ENCODE measurements at places on chromosomes 12 and 14.

DNA sequence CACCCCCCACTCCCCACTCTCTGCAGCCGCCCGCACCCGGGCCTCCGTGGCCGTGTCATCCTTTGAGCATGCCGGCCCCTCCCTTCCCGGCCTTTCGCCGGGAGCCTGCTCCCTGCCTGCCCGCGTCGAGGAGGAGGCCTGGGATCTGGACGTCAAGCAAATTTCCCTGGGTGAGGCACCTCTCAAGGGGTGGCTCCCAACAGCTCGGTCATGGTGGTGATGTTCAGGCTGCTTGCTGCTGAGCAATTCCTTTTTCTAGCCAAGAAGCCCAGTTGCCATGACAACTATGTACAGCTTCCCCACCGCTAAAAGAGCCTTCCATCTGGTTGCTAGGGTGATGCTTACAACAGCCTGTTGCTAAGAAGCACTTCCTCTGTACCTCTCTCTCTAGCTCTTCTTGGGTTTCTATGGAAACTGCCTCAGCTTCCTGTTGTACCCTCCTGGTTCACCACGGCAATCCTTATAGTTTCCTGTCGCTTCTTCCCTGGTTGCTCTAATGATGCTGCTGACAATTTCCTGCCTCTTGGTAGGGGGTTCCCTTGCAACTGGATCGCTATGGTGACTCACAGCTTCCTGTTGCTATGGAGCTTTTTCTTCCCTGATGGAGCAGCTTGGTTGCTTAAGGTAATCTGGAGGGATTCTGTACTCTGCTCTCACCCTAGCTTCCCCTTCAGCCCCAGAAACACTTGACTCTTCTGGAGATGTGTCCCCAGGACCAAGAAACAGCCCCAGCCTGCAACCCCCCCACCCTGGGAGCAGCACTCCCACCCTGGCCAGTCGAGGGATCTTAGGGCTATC is 11.0 kb downstream of the ZNF219 start:
- DNase-seq: peak; percentile 96

DNA sequence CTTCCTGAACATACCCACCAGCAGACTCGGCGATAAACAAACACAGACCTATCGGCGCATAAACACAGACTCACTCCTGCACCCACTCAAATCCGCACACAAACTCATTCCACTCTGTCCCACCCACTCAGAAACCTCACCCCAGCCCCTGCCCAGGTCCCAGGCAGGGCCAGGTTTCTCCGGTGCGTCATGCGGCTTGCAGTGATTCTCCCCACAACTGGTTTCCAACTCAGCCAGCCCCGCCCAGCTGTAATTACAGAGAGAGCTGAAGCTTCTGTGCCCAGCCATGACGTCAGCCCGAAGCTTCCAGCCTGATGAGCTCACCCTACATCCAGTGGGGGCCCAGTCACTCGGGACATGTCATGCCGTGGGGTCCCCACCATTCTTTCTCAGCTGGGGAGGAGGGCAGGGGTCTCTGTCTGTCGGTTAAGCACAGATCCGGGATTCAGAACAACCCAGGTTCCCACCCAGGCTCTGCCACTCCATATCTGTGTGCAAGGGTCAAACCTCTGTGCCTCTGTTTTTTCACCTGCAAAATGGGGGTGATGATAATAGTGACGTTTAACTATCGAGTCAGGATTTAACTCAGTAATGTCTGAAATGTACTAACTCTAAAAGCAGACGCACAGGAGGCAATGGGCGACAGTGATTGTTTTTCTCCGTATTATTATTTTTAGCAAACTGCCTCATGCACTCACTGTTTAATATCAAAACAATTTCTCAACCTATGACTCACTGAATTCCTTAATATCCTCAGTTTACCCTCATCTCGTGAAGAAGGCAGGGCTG is 2.3 kb upstream of the HSPB8 start:
- DNase-seq: peak; percentile 91

GRCh38 chr12:88308825-88309224 is 166.7 kb downstream of the TMTC3 start:
- peak; percentile 77 for DNase-seq

DNA sequence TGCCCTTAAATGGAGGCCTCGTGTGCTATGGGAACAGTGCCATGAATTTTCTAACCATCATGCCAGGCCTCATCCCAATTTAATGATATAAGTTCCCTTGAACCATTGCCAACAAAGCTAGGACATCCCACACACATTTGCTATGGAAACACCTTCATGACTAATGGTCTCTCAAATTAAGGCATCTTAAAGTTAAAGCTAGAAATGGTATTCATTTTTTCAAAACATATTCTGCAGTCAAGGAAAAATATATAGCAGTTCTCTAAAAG is 117.3 kb downstream of the BTG1 start:
- DNase-seq: no peak

DNA sequence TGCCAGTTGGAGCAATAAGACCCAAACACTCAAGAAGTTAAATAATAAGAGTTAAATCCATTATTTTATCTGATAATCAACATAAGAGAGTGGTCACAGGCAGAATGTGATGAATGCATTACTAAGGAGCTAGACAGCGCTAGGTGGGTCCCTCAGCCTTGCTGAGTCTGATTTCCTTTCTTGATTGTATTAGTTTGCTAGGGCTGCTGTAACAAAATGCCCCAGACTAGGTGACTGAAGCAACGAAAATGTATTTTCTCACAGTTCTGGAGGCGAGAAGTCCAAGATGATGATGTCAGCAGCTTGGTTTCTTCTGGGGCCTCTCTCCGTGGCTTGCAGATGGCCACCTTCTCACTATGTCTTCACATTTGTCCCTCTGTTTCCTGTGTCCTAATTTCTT is 8.2 kb upstream of the CCDC177 start:
- no peak for DNase-seq

GRCh38 chr12:69512820-69513219 is 42.6 kb downstream of the FRS2 start:
- no peak for DNase-seq

GRCh38 chr14:69183735-69184134 is 7.6 kb upstream of the EXD2 start:
- DNase-seq: no peak

- DNase-seq: peak; percentile 54
Measured at GRCh38 chr12:23049180-23049579, 424.2 kb downstream of the ETNK1 start.

DNA sequence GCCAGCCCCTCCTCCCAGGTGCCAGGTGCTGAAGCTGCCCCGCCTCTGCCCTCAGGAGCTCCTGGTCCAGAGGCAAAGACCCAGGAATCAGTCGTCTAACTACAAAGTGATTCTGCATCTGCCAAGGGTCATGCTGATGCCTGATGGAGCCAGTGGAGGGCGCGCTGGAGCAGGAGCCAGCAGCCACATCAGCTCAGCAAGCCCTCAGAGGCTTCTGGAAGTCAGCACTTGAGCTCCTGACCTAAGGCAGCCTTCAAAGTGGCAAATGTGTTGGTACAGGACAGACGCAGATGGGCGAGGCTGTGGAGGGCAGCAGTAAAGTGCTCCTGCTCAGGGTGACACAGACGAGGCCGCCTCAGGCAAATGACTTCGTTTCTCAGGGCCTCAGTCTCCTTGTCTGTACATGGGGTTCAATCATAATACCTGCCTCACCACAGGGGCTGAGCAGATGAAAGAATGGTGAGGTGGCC is 10.9 kb downstream of the C12orf43 start:
- peak; percentile 62 for DNase-seq

GRCh38 chr14:69859591-69859990 is 19.6 kb upstream of the SMOC1 start:
- no peak for DNase-seq

DNA sequence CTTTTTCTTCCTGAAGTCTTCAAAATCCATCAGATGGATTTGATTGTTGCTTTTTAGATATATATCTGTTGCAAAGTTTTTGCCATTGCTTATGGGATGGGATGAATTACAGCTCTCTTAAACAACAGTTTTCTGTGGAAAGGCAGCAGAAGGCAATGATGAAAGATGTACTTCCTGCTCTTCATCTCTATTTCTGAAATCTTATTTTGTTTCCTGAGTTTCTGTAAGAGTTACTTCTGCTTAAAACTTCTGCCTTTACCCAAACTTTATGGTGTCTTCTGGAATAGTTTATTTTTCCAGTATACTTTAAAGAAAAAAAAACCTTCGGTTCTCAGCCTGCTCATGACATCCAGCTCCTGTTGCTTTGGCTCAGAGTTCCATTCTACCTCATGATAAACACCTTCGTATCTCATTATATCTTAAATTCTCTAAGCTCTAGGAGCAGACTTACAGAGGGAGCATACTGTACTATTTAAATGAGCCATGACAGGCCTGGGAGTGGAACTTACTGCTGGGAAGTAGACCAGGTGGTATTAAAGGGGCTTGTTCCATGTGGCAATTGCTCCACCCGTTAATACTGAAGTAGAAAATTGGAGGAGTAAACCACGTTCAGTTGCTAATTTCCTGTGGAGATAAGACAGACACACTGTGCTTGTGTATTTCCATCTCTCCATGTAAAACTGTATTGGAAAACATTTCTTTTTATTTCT is 288.4 kb downstream of the FBXL14 start:
- DNase-seq: no peak

DNA sequence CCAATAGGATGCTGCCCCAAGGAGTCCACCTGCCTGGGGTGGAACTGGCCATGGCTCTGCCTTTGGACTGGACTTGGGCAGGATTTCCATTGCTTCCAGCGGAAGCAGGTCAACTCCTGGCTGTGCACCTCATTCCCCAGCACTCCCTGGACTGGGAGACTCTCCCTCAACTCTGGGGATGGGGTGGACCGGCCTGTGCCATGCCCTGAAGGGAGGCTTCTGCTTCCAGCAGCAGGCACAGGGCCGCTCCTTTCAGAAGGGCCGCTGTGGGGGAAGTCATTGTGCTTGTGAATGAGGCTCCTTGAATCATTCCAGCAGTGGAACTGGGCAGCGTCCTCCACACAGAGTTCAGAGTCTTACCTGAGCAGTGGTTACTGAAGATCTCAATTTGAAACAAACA is 23.0 kb downstream of the TCHP start:
- DNase-seq: no peak

- no peak for DNase-seq
Measured at GRCh38 chr12:75047885-75048525, 161.6 kb downstream of the KCNC2 start.

GRCh38 chr14:100383727-100384158 is 60.6 kb downstream of the SLC25A47 start:
- DNase-seq: peak; percentile 67

DNA sequence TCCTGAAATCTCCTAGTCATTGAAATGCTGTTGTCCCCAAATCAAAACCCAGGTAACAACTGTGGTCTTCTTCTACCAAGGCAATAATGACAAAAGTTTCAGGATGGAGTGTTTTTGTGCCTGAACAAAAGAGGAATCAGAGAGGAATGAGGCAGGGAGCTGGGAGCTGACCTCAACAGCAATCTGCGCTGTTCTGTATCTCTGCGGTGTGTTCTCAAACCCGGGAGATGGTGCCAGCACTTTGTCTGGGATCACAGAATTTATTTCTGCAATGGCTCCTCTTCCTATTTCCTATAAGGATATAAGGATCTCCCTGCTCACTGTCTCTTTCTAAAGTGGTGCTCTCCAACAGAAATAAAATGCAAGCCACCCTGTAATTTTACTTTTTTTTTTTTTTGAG is 449 bp upstream of the GLT8D2 start:
- DNase-seq: no peak

DNA sequence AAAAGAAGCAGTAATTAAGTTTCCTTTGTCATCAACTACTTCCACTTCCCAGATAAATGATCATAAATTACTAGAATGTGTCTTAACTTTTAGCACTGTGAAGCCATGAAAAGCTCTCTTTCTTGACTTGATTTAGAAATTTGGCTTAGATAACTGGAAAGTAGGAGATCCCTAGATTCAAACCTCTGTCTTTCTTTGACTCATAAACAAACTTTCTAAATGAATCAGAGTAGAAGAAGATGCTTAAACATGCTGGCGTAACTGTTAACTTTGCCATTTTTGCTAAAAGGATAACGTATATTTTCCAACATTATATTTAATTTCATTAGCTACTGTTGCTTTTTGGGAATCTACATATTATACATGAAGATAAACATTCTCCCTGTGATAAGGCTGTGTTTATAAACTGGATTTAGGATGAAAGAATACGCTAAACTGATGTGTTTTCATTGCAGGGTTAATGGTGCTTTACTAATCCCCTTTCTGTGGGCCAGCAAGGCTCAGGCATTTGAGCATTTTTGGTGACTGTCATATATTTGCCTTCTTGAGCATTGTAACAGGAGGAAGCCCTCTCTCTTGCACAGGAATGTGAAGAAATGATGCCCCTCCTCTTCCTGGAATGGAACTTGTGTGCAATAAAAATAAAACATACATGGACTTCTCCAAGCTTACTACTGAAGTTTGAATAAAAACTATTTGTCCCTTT is 301.4 kb downstream of the BMP4 start:
- DNase-seq: no peak

- peak; percentile 83 for DNase-seq
Measured at GRCh38 chr14:21557084-21557901, 22.6 kb downstream of the OR10G3 start.

- peak; percentile 56 for DNase-seq
Measured at GRCh38 chr12:101915841-101916240, 38.5 kb downstream of the DRAM1 start.

DNA sequence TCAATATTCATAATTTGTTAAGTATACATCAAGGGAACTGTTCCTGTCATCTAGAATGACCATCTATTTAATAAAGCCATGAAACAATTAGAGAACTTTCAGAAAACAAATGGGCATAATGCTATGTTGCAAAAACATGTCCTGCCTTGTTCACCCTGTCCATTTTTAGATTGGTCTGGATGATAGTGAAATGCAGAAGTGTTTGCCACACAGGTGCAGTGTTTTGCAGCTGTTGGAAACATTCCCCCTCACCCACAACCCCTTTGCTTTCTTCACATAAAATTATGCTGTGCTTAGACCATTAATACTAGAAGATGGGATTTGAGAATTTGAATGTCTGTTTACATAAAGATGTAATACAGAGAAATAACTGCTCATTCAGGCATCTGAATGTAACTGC is 36.5 kb downstream of the LEMD3 start:
- no peak for DNase-seq

DNA sequence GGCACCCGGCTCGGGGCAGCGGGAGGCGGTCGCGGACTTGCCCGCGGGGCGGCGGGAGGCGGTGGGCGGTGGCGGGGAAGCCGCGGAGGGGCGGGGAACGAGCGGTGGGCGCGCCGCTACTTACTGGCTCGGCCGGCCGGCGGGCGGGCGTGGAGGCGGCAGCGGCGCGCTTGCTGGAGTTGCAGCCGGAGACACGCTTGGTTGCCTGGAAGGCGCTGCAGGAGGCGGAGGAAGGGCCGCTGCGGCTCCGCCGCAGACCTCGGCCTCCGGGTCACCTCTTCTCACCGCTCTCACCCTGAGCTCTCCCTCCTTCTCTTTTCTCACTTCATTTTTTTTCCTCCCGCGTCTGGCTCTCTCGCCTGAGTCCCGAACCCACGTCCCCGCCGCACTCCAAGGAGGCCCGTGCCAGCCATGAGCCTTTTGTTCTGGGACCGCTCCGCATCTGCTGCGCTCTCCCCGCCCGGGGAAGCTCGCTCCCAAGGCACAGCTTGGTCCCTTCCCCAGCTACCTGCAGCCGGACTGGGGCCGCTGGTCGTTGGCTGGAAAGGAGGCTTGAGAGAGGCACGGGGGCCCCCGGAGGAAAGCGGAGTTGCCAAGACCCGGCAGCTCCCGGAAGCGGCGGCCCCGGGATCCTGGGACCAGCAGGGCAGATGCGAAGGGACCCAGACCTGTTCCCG is 592 bp upstream of the KCNK10 start:
- peak; percentile 73 for DNase-seq

Data from kidney tubule cell (primary cell).